ENCODE measurements at places on chromosomes 12 and 14. TPM values are rescaled to one million over a fixed set of nuclear protein-coding genes. Genes with fewer than 3 reads are reported as not detected.

GRCh38 chr12:51465491-51465890 is 40.9 kb downstream of the SLC4A8 start:
- no peak overlapping the region for H3K4me3 ChIP-seq
- no peaks in the 10 kb centered on the region for H3K36me3 ChIP-seq
- H3K4me1 ChIP-seq, result no peaks in the 10 kb centered on the region
- no peak for DNase-seq
- H3K27me3 ChIP-seq, result no peaks in the 10 kb centered on the region

- H3K4me3 ChIP-seq, result no peak overlapping the region
- peaks cover 66% of the 10 kb centered on the region for H3K4me1 ChIP-seq
- H3K36me3 ChIP-seq, result peaks cover 57% of the 10 kb centered on the region
- DNase-seq, result no peak
- no peaks in the 10 kb centered on the region for H3K27me3 ChIP-seq
Measured at GRCh38 chr14:22842211-22843122, 6.1 kb downstream of the MMP14 start.

- no peak overlapping the region for H3K4me3 ChIP-seq
- no peak for DNase-seq
- no peaks in the 10 kb centered on the region for H3K4me1 ChIP-seq
- H3K27me3 ChIP-seq, result no peaks in the 10 kb centered on the region
- no peak overlapping the region for H3K27ac ChIP-seq
Measured at GRCh38 chr14:40119765-40120164, 687.5 kb upstream of the FBXO33 start.

DNA sequence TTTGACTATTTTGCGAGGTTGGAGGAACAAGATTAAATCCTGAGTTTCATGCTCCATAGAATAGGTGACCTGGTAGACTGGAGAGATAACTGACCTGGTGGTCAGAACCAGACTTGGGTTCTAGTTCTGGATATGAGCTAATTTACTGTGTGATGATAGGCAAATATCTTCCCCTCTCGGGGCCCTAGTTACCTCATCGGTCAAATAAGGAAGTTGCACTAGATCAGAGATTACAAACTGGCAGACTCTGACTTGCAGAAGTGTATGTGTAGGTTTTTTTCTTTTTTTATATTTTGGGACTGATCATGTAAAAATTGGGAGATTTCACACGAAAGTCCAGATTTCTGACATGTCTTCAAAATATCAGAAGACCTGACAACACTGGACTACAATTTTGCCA is 37.0 kb downstream of the RPH3A start:
- H3K4me1 ChIP-seq, result no peaks in the 10 kb centered on the region
- H3K4me3 ChIP-seq, result no peak overlapping the region
- H3K27me3 ChIP-seq, result no peaks in the 10 kb centered on the region

GRCh38 chr14:88204221-88204620 is 118.8 kb downstream of the KCNK10 start:
- H3K36me3 ChIP-seq, result no peaks in the 10 kb centered on the region
- H3K27me3 ChIP-seq, result no peaks in the 10 kb centered on the region
- H3K4me1 ChIP-seq, result no peaks in the 10 kb centered on the region
- H3K4me3 ChIP-seq, result no peak overlapping the region
- no peak for DNase-seq

GRCh38 chr14:68921666-68922065 is 57.4 kb downstream of the ACTN1 start:
- H3K27me3 ChIP-seq, result no peaks in the 10 kb centered on the region
- DNase-seq, result no peak

DNA sequence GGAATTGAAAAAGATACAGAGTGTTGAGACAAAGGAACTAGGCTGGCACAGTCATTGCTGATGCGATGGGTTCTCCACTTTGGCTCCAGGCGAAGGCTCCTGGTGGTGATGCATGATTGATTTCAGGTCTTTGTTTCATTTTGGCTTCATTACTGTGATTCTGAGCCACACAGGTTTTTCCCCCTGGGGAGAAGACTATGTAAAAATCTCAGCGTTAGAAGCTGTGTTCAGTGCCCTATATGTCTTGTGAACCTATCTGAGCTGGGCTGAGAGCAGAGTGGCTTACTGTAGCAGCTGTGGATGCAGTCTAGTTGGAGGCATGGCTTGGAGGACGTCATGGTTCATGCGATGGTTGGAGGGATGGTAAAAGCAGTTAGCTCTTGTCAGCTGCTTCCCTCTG is 54.0 kb downstream of the GPATCH2L start:
- DNase-seq, result no peak
- H3K4me3 ChIP-seq, result no peak overlapping the region
- H3K4me1 ChIP-seq, result no peaks in the 10 kb centered on the region
- no peak overlapping the region for H3K27ac ChIP-seq
- H3K27me3 ChIP-seq, result no peaks in the 10 kb centered on the region

MGP gene
- 6,234 TPM for total RNA-seq

RHOJ gene
- total RNA-seq, result 7.6 TPM

LRRC23 gene
- total RNA-seq, result 8.5 TPM

Data from thoracic aorta (tissue), 2 donors.